Activated T-helper 1 cell treated with anti-CD3 and anti-CD28 coated beads, Interleukin-12 subunit alpha, Interleukin-12 subunit beta, Interleukin-2, Interleukin-4 antibody, amounts not matched to agents 30 ng/mL and 10 ng/mL and 1 ng/mL, durations not matched to agents 14 hours and 24 hours and 36 hours (primary cell): ENCODE measurements at places on chromosomes 5 and 9. TPM values are rescaled to one million over a fixed set of nuclear protein-coding genes. Genes with fewer than 3 reads are reported as not detected.

Gene RGS7BP
- total RNA-seq: not detected in 2 replicates

Gene C8G
- 0.56 and 1.5 TPM in 2 replicates for total RNA-seq

Gene CCL27
- 0.62 TPM in 1 of 2 replicates, not detected in the other for total RNA-seq

DNA sequence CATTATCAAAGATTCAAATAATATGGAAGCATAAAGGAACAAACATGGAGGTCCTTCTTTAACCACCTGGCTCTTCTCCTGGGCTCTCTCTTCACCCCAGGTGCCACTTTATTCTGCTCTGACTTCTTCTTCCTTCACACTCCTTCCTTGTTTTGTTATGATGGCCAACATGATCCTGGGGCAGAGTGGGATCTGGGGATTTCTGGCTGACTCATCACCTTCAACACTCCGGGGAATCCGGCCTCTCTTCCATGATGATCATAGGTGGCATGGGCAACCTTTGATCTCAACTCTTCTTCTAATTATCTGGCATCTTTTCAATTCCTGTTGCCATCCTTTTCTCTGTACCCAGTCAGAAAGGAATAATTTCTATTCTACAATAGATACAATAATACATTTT is 62.1 kb upstream of the TRPC7 start:
- DNase-seq: no peak

DNA sequence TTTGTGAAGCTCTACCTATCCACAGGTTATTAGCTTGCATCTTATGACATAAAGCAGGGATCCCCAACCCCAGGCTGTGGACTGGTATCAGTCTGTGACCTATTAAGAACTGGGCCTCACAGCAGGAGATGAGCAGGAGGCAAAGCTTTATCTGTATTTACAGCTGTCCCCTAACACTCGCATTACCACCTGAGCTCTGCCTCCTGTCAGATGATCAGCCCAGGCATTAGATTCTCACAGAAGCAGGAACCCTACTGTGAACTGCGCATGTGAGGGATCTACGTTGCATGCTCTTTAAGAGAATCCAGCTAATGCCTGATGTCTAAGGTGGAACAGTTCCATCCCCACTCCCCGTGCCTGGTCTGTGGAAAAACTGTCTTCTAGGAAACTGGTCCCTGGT is 19.7 kb downstream of the FBXW11 start:
- DNase-seq: no peak

GRCh38 chr5:159641371-159642039 is 274.8 kb upstream of the ADRA1B start:
- DNase-seq: no peak

DNA sequence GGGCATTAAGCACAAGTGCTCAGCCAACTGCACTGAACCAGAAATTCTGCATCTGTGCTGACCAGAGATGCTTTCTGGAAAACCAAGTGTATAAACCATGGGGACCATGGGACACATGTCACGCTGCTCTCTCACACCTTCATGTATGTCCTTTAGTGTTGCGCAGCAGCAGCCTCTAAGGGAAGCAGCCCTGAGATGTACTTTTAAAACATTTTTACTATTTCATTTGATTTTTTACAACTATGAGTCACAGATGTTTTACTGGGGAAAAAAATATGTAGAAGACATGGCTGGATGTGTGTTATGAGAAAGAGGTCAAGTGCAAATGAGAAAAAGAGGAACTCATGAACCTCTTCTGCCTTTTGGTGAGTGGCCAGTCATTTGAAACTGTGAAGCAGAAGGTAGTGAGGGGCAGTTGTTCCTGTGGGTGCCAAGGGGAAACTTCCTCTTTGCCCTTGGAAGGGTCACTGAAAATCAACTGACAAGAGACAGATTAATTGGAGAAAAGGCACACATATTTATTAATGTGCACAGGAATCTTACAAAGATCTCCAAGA is 31.4 kb upstream of the SYK start:
- DNase-seq: no peak

Gene C5orf58
- total RNA-seq: not detected in 2 replicates

DNA sequence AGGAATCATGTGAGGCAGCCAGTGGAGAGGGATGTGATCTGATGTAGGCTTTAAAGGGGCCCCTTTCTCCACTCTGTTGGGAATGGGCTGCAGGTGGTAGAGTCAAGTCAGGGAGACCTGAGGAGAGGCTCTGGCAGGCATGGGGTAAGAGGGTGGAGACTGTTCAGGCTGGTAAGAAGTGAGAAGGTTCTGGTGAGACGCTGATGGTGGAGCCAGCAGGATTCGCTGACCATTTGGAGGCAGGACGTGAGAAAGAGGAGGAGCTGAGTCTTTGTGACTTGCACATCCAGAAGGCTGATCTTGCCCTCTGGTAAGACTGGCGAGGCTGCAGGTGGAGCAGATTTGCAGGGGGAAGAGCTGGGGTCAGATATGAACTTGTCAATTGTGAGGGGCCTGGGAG is 248.0 kb downstream of the NSG2 start:
- DNase-seq: no peak

Gene ZFP37
- total RNA-seq: 0.16 and 0.32 TPM in 2 replicates

Gene GRIA1
- not detected in 2 replicates for total RNA-seq

- DNase-seq: no peak
Observed at GRCh38 chr5:74375271-74375670, 265.3 kb downstream of the ENC1 start.

GRCh38 chr5:320524-321229 is 837 bp upstream of the AHRR start:
- DNase-seq: no peak

Gene SLC25A48
- total RNA-seq: not detected in 2 replicates

Gene TRAF1
- total RNA-seq: 136 and 138 TPM in 2 replicates

Gene SLC36A3
- total RNA-seq: not detected in 2 replicates

DNA sequence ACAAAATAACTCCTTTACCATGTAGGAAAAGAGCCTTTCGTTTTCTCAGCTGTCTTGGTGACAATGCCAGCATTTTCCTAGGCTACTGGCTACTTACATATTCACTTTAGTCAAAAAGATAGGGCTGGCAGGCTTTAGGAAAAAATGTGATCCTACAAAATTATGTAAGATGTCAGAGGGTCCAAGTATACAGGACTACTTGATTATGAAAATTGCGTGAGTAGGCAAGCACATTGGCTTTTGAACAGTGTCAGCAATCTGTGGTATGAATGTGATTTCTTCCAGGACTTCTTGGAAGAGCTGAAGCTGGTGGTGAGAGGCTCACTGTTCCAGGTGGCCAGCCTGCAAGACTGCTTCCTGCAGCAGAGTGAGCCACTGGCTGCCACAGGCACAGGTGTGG is 22.8 kb downstream of the THBS4 start:
- DNase-seq: no peak

Gene PCDHGB4
- 0.18 and 0.27 TPM in 2 replicates for total RNA-seq

DNA sequence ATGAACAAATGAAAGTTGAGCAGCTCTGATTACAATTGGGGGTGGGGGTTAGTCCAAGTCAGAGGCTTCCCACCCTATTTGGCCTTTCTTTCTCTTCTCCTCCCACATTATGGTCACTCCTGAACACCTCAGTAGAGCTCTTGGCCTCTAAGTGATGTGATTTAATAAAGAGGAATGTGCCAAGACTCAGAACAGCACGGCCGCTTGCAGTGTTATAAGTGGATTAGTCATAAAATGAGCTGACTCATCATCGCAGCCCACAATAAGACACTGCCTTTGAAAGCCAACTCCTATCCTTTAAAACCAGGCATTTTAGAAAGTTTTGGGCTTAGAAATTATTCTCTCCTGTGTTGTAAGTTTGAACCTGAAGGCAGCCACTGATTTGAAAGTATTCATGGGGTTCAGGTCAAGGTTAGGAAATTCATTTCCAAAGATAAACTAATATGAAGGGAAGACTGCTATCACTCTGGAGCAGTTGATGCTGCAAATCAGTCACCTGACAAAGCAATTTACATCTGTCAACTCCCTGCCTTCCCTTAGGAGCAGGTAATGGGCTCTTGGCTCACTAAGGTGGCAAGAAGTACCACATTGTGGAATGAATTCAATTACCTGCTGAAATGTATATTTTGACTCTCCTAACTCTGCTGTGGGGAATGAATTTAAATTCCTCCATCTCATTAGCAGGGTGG is 283.6 kb upstream of the NMUR2 start:
- no peak for DNase-seq

DNA sequence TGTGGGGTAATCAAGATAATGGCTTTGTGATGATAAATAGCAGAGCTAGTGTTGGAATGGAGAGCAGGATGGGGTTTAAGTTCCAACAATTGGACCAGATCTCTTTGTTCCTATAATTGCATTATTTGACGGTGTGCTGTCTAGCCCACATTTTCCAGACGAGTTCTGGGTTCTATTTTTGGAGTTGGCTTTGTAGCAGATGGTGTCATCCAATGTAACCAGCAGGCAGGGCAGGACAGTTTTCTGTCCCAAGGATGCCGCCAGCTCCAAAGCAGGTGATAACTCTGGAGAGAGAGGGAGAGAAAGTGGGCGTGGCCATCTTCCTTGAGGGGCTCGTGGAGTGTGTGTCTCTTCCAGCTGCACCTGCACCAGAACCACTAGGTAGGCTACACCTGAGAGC is 251.3 kb downstream of the KIF4B start:
- no peak for DNase-seq

Gene ADRB2
- 0.83 and 0.93 TPM in 2 replicates for total RNA-seq

- DNase-seq: no peak
Observed at GRCh38 chr5:86360801-86361200, 256.9 kb upstream of the COX7C start.

Gene SVEP1
- not detected in 2 replicates for total RNA-seq

DNA sequence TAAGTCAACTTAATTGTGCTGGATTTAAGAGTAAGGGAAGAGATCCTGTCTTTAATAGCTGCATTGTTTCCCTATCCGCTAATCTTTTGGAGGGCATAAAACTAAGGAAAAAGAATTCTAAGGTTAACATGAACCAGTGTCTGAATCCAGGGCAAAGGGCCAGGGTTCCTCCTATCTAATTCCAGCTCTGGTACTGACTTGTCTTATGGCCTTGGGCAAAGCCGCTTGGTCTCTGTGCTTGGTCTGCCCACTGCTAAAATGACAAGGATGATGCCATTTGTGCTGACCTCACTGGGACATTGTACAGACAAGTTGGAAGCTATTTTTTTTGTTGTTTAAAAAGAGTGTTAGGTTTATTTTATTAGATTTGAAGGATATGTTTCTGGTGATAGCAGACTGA is 334.7 kb upstream of the PIK3R1 start:
- DNase-seq: no peak

Gene AJM1
- 5.1 and 5.8 TPM in 2 replicates for total RNA-seq

Gene ARL15
- total RNA-seq: 7.6 and 10.4 TPM in 2 replicates

DNA sequence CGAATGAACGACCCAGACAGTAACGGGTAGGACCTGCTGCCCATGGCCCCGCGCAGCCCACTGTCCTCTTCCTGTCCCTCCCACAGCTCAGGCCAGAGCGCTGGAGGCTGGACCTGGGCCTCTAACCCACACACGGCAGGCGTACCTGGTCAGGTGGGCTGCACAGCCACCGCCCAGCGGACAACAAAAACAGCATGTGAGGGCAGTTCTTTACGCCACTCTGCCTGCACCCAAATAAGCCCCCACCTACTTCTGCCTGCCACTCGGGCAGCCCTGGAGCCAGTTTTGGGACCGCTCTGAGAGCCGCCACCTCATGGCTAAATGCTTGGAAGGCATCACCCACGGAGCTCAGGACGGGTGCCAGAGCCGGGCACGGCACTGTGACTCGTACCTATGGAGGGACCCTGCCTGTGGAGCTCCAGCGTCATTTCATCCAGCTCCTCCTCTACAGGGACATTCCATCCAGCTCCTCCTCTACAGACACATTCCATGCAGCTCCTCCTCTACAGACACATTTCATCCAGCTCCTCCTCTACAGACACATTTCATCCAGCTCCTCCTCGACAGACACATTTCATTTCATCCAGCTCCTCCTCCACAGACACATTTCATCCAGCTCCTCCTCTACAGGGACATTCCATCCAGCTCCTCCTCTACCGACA is 18.9 kb downstream of the CLPTM1L start:
- no peak for DNase-seq

Gene PCDHGA8
- total RNA-seq: 0.03 TPM in 1 of 2 replicates, not detected in the other

Gene PALM2AKAP2
- total RNA-seq: 2.2 and 5.5 TPM in 2 replicates
